Daoy (cell line): ENCODE measurements at places on chromosomes 13 and 19. TPM values are rescaled to one million over a fixed set of nuclear protein-coding genes. Genes with fewer than 3 reads are reported as not detected.

GRCh38 chr13:48112896-48113755 is 18.2 kb upstream of the MED4 start:
- DNase-seq = peak; percentile 22

- no peak for DNase-seq
Measured at GRCh38 chr19:56946159-56946558, 105.6 kb upstream of the PEG3 start.

GRCh38 chr19:31223740-31224534 is 125.3 kb downstream of the TSHZ3 start:
- DNase-seq = no peak

- no peak for DNase-seq
Measured at GRCh38 chr13:69291292-69291906, 816.2 kb upstream of the ATXN8OS start.

DNA sequence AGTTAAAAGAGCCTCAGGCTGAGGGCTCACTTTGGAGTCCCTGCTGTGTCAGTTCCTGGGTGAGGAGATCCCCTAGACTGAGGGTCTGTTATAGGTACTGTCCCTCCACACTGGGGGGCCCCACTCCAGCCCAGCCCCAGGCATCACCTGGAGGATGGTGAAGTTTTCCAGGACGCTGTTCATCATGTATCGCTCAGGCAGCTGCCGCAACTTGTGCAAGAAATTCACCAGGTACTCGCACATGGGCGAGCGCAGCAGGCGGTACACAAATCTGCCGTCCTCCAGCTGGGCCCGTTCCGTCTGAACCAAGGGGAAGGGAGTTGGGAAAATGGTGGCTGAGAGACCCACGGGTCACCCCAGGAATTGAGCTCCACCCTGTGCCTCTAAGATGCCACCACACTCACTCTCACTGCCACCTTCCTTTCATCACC is 7.1 kb downstream of the CD37 start:
- no peak for DNase-seq

GRCh38 chr13:23858546-23858945 is 30.7 kb downstream of the MIPEP start:
- DNase-seq = no peak

- DNase-seq = no peak
Measured at GRCh38 chr19:10295305-10295846, 5.6 kb downstream of the ICAM5 start.

GRCh38 chr13:82739881-82740280 is 1142.4 kb downstream of the SLITRK1 start:
- DNase-seq = no peak

GRCh38 chr13:61276401-61276800 is 139.2 kb downstream of the PCDH20 start:
- no peak for DNase-seq

DNA sequence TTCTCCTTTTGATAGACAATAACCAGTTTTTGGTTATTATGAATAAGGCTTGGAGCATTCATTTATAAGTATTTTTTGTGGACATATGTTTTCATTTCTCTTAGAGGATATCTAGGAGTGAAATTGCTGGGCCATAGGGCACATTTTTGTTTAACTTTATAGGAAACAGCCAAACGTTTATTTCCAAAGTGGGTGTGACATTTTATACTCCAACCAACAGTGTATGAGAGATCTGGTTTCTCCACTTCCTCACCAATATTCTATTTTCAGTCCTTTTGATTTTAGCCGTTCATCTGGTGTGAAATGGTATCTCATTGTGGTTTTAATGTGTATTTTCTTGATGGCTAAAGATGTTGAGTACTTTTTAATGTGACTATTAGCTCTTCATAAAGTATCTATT is 21.9 kb downstream of the TDRD3 start:
- no peak for DNase-seq

The UPK1A gene
- not detected in 2 replicates for total RNA-seq

The ZNF787 gene
- 18.8 and 43.8 TPM in 2 replicates for total RNA-seq

The MEX3D gene
- 71.4 and 72.7 TPM in 2 replicates for total RNA-seq

The PGLYRP2 gene
- total RNA-seq = 0.17 TPM in 1 of 2 replicates, not detected in the other

The ZNF208 gene
- total RNA-seq = 4.0 and 4.3 TPM in 2 replicates

The SIGLEC8 gene
- total RNA-seq = not detected in 2 replicates

The USHBP1 gene
- not detected in 2 replicates for total RNA-seq
